ENCODE measurements at places on chromosomes 12 and 14.

DNA sequence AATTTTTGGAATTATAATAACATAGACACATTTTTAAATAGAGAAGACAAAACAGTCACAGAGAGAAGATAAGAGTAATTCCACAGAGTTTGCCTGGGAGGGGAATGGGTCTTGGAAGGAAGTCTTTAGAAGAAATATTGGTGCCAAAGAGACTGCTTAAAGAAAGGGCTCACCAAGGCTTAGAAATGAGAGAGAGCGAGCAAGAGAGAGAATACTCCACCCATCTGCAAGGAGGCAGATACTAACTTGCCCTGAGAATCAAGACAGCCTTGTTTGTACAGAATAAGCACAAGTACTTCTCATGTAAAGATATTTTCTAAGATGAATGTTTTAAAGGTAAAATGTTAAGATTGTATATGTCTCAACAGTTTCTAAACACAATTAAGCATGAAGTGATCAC lies 165.5 kb downstream of the SLC38A4 start:
- DNase-seq: no peak

DNA sequence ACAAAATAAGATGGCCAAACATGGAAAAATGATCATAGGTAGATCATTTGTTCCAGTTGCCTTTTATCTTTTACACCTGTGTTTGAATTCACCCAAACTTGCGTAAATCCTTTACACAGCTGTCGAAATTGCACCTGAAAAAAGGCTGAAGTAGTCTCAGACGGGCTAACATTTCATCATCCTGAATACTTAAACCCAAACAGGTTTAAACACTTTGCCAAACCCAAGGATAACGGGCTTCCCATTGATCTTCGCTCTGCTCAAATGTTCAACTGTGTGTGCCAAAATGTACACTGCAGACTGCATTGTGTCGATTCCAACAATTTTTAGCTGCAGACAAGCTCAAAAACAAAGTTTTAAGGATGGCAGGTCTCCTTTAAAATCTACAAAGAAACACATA lies 288.7 kb upstream of the DDHD1 start:
- DNase-seq: no peak

DNA sequence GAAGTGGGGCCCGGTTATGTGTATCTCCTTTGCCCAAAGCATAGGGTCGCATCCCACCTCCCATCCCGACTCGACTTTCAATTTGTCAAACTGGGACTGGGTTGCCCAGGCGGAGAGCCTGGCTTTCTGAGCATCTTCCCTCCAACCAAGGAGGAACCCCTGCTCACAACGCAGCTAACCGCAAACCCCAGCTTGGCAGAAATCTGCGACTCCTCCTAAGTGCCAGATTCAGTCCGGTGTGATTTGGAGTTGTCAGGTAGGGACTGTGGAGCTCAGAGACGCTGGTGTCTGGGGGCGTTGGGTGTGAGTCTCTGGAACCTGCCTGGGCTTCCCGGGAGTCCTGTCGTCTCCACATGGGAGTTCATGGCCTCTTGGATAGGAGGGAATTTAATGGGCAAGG lies 1126.7 kb downstream of the AACS start:
- DNase-seq: no peak

DNA sequence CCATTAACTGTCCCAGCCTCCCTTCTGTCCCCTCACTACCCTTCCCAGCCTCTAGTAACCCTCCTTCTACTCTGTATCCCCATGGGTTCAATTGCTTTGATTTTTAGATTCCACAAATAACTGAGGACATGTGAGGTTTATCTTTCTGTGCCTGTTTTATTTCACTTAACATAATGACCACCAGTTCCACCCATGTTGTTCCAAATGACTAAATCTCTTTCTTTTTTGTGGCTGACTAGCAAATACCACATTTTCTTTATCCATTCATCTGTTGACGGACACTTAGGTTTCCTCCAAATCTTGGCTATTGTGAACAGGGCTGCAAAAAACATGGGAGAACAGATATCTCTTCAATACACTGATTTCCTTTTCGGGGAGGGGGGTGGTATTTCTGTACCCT lies 65.7 kb downstream of the PRKD1 start:
- DNase-seq: peak; percentile 56

GRCh38 chr14:82387699-82388098 lies 854.0 kb upstream of the SEL1L start:
- peak; percentile 77 for DNase-seq

GRCh38 chr14:69693145-69693544 lies 73.8 kb upstream of the SRSF5 start:
- DNase-seq: no peak

GRCh38 chr12:1728824-1729223 lies 38.0 kb downstream of the ADIPOR2 start:
- no peak for DNase-seq

DNA sequence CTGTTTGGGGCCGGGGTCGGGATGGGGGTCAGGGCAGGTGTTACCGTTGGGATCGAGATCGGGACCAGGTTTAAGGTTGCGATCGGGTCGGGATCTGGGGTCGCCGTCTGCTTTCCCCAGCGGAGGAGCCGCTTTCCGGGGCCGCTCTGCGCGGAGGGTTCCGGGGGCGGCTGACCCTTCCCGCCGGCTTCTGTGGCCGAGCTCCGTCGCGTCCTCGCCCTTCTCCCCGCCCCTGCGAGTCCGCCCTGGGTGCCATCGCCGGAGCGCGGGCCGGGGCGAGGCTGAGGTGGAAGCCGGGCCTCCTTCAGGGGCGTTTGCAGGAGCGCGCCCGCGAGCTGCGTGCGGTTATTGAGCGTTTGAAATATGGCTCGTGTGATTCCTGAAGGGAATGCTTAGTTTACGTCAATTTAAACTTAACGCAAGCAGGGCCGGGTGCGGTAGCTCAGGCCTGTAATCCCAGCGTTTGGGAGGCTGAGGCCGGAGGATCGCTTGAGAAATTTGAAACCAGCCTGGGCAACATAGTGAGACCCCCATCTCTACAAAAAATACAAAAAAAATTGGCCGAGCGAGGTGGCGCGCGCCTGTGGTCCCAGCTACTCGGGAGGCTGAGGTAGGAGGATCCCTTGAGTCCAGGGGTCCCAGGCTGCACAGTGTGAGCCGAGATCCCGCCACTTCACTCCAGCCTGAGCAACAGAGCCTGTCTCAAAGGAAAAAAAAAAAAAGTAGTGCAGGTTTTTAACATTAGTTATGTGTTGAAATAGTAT lies 620 bp downstream of the PGAM5 start:
- DNase-seq: peak; percentile 45

- no peak for DNase-seq
Observed at GRCh38 chr12:92467886-92468285, 234.9 kb upstream of the PLEKHG7 start.

- no peak for DNase-seq
Observed at GRCh38 chr12:115260762-115261675, 577.0 kb upstream of the TBX3 start.

GRCh38 chr14:32383364-32384009 lies 54.4 kb downstream of the AKAP6 start:
- no peak for DNase-seq

DNA sequence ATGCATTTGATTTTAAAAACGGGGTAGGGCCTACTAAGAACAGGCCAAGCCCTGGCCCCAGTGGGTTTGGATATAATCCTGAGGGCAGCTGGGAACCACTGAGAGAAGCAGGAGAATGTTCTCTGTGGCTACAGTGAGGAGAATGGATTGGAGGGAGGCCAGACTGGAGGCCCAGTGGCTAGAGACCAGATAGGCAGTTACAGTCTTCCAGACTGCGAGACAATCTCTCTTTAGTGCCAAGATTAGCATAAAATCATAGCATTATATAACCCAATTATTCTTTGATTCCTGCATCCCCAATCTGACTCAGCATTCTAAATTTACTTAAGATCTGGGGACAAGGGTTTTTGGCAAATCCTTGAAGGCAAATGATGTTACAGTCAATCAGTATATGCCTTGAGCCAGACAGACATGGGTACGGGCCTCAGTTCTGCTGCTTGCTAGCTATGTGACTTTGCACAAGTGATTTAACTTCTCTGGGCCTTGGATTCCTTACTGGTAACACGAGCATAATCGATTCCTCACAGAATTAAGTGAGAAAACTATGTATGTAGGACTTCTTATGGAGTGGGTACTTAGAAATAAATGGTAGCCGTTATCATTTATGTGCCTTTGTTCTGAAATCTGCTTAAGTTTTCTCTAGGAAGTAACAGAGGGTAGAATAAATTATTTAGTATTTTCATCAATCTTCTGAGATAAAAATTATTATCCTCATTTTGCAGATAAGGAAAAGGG lies 18.3 kb downstream of the NINJ2 start:
- peak; percentile 57 for DNase-seq

GRCh38 chr12:65667932-65668331 lies 156.4 kb upstream of the HMGA2 start:
- no peak for DNase-seq

All from astrocyte of the hippocampus (primary cell).